ENCODE measurements at places on chromosomes 7 and 10. TPM values are rescaled to one million over a fixed set of nuclear protein-coding genes. Genes with fewer than 3 reads are reported as not detected.

- no peaks in the 10 kb centered on the region for H3K27me3 ChIP-seq
- no peaks in the 10 kb centered on the region for H3K36me3 ChIP-seq
- no peak overlapping the region for H3K27ac ChIP-seq
- no peak overlapping the region for H3K4me3 ChIP-seq
- DNase-seq = no peak
- H3K4me1 ChIP-seq = no peaks in the 10 kb centered on the region
These were observed 19.2 kb downstream of the VIM start for GRCh38 chr10:17247210-17247609.

GRCh38 chr7:143434660-143435059 lies 8.6 kb upstream of the TAS2R60 start:
- no peaks in the 10 kb centered on the region for H3K36me3 ChIP-seq
- H3K4me1 ChIP-seq = no peaks in the 10 kb centered on the region
- no peak overlapping the region for H3K4me3 ChIP-seq
- H3K27me3 ChIP-seq = no peaks in the 10 kb centered on the region

DNA sequence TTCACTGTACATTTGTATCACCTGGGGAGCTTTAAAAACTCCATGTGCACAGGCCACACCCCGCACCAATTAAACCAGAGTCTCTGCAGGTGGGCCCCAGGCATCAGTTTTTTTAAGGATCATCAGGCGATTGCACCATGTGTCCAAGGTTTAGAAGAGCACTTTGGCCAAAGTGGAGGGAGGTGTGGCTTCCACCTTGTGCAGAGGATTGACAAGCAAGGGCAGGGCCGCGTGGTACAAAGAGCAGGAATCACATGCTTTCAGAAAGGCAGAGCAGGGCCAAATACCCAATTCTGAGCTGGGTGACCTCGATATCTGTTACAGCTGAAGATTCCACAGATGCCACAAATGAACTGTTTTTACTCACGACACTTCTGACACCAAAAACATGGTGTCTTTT lies 52.4 kb downstream of the NOC3L start:
- peaks cover 6% of the 10 kb centered on the region for H3K36me3 ChIP-seq
- no peaks in the 10 kb centered on the region for H3K4me1 ChIP-seq
- H3K27me3 ChIP-seq = no peaks in the 10 kb centered on the region
- DNase-seq = no peak

- H3K27me3 ChIP-seq = no peaks in the 10 kb centered on the region
- no peak overlapping the region for H3K27ac ChIP-seq
- no peak overlapping the region for H3K4me3 ChIP-seq
- H3K36me3 ChIP-seq = no peaks in the 10 kb centered on the region
These were observed 407.4 kb downstream of the GRM8 start for GRCh38 chr7:126845331-126845730.

DNA sequence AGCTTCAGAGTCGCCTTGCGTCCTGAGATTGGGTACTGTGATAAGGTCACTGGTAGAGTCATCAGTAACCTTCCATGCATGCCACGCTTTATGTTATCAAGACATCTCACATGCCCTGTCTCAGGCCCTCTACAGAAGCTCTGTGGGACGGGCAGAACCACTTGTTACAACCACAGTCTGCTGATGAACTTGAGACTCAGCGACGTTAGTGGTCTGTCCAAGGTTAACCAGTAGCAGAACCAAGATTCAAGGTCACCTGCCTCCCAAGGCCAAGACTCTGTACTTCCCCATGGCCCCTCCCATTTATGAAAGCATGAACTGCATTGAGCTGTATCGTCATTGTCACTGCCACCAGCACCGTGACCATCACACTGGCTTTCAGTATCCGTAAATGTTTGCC lies 15.0 kb downstream of the IQCE start:
- H3K27me3 ChIP-seq = no peaks in the 10 kb centered on the region
- H3K36me3 ChIP-seq = peaks cover 4% of the 10 kb centered on the region
- no peak for DNase-seq
- H3K4me1 ChIP-seq = no peaks in the 10 kb centered on the region

- H3K4me1 ChIP-seq = peaks cover 20% of the 10 kb centered on the region
- DNase-seq = peak; percentile 27
- H3K27me3 ChIP-seq = no peaks in the 10 kb centered on the region
These were observed 3.4 kb downstream of the CAV1 start for GRCh38 chr7:116528008-116528789.

DNA sequence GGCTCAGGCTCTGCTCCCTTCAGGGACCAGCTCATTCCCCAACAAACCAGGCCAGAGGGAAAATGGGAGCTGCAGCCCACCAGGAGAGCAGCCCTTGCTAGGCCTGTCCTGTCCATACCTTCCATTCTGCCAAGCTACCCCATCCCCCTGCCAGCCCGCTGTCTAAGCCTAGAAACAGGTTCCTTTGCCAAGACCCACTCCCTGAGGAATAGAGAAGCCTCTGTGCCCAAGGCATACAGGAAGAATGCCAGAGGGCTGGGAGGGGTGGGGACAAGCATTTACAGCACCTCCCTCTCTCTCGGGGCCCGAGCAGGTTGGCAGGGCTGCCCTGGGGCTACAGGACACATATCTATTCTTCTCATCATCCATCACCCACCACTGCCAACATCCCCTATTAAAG lies 178.3 kb downstream of the GRID1 start:
- no peaks in the 10 kb centered on the region for H3K36me3 ChIP-seq
- no peak overlapping the region for H3K4me3 ChIP-seq
- H3K27ac ChIP-seq = no peak overlapping the region
- H3K4me1 ChIP-seq = no peaks in the 10 kb centered on the region

GRCh38 chr7:113371416-113372043 lies 253.2 kb upstream of the SMIM30 start:
- no peaks in the 10 kb centered on the region for H3K4me1 ChIP-seq
- H3K4me3 ChIP-seq = no peak overlapping the region
- no peaks in the 10 kb centered on the region for H3K36me3 ChIP-seq

DNA sequence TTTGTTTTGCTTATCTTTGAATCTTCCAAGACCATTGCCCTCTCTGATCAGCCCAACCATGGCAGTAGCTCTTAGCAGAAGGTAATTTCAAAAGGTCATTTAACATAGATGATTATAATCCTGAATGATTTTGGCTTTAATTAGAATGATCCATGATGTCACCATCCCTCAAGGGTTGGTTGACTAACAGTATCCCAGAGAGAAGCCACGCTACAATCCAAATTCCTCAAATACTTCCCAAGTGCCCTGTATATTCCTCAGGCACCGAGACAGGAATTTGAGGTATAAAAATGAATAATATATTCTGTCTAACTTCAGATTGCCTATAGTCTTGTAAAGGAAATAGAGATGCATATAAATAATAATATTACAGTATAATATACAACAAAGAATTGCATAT lies 42.1 kb upstream of the TMEM196 start:
- H3K4me1 ChIP-seq = no peaks in the 10 kb centered on the region
- no peaks in the 10 kb centered on the region for H3K36me3 ChIP-seq

DNA sequence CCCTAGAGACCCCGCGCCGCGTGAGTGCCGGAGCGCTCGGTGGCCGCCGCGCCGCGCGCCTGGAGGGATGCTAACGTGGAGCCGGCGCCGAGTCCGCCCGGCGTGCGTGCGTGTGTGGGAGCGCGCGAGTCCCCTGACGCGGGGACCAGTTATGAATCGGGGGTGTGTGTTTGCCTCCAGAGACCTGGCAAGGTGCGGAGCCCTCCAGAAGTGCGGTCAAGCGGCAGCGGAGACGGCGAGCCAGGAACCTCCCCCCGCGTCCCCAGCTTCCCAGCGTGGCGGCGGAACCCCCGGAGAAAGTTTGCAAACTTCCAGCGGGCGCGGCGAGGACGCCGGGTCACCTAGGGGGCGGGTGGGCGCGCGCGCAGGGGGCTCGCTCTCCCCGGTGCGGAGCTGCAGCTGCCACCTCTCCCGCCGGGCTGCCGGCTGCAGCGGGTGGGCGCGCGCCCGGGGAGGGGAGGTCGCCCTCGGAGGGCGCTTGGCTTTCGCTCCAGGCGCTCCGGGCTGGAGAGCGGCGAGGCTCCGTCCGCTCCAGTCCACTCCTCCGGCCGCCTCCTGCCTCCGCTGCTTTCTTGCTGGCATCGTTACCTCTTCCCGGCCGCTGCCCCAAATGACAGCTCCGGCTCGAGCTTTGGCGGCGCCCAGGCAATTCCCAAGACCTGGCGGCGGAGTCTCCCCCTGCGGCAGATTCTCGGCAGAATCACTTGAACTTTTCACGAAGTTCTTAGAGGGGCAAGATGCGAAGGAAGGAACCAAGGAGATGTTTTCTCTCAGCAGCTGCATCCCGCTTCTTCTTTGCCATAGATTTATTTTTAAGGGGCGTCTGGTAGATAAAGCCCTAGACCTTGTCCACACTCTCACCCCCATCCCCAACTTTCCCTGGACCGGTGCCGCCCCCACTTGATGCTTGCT lies 2.3 kb upstream of the CREB5 start:
- peak overlapping the region; percentile 92 for H3K27ac ChIP-seq
- H3K4me1 ChIP-seq = no peaks in the 10 kb centered on the region
- no peaks in the 10 kb centered on the region for H3K27me3 ChIP-seq
- H3K4me3 ChIP-seq = peak overlapping the region; percentile 65

DNA sequence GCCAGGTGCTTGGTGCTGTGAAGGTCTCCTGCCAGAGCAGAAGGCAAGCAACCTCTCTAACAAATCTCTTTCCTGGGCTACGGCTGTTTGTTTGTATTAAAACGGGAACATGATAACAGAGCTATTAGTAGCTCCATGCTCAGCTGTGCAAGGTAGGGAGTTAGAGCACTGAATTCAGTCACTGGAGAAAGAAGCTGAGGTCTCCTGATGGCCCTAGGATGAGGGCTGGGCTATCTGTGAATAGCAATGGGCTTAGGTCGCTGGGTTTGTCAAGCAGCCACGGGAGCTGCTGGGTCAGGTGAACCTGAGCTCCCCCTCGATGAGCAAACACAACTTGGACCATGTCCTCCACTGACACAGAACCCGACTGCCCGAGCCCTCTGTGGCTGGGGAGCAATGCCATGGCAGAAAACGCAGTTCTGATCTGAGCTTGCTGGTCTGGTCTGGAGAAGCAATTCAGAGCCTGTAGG lies 24.4 kb downstream of the TACC2 start:
- H3K4me3 ChIP-seq = no peak overlapping the region
- H3K27me3 ChIP-seq = no peaks in the 10 kb centered on the region
- DNase-seq = no peak

- DNase-seq = no peak
- H3K27me3 ChIP-seq = no peaks in the 10 kb centered on the region
- no peak overlapping the region for H3K4me3 ChIP-seq
These were observed 226.5 kb downstream of the NEBL start for GRCh38 chr10:20670579-20670978.

DNA sequence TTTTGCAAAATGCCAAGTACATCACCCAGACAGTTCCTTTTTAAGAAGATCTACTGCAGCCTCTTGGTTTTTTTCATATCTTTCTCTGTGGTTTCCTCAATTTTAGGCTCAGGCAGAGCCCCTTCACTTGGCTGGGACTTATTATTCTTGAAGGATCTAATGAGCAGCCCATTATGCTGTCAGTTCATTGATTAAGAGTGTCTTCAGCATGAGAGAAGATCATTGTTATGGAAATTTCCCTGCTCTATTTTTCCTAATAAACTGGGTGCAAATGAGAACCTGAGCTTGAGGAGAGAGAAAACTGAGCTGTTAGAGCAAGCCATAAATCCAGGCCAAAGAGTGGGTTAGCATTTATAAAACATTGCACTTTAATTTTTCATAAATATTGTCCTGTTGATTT lies 146.5 kb downstream of the SEC23IP start:
- no peak overlapping the region for H3K4me3 ChIP-seq
- no peak overlapping the region for H3K27ac ChIP-seq
- H3K4me1 ChIP-seq = no peaks in the 10 kb centered on the region
- no peaks in the 10 kb centered on the region for H3K27me3 ChIP-seq
- DNase-seq = no peak
- no peaks in the 10 kb centered on the region for H3K36me3 ChIP-seq

DNA sequence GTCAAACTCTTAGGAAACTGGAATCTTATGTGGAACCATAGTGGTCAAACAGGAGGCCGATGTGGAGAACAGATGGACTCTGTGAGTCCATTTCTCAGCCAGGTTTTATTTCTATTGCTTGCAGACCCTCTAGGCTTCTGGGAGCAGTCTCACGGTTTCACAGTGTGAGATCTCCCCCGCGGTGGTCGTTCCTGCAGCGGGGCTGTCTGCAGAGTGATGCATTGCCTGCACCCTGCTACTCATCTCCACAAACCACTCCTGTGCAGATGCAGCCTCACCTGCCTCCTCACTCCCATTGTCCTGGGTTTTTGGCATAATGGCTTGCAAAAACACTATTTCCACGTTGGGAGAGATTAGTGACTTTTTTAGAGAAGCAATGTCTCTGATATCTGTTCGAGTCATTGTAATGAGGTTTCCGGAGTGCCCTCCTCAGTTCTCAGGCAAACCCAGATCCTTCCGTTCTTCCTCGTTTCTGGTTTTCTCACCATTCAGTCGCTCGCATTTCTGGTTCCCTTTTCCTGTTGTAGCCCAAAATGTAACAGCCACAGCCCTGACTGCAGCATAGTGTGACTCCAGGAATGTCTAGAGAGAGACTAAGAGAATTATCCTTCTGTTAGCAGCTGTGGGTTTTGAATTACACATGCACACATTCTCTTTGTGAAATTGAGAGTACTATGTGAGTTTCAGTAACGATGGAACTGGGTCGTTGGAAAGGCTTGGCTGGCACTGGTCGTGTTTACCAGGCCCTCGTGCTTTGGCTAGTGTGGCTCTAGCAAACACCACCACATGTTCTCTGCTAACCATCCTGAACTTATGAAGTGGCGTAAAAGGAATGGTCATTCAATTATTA lies 30.2 kb downstream of the ACADSB start:
- no peak for DNase-seq
- H3K27ac ChIP-seq = no peak overlapping the region
- H3K4me3 ChIP-seq = no peak overlapping the region
- H3K36me3 ChIP-seq = peaks cover 7% of the 10 kb centered on the region
- H3K4me1 ChIP-seq = no peaks in the 10 kb centered on the region
- no peaks in the 10 kb centered on the region for H3K27me3 ChIP-seq

DNA sequence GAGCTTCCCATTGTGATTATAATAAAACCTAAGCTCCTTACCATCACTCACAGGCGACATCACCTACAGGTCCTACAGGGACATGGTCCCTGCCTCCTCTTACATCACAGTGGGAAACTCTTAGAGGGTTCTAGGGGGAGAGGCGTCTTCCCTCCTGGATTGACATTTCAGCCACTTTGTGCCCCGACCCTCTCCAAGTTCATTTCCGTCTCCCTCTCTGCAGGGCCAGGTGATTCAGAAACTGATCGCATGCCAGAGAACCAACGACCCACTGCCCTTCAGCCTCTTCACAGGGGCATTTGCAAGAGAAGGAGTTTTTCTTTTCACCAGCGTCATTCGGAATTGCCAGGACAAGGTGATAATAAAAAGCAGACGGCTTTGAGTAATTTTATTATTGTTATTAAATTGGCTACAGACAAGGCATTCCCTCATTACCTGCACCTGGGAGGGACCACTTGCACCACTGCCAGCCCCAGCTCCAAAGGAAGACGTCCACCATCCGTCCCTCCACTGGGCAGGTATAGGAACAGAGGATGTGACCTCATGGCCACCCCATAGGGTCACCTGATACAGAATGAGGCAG lies 85.8 kb upstream of the CUX1 start:
- no peak overlapping the region for H3K27ac ChIP-seq
- H3K36me3 ChIP-seq = no peaks in the 10 kb centered on the region
- H3K27me3 ChIP-seq = no peaks in the 10 kb centered on the region
- H3K4me1 ChIP-seq = no peaks in the 10 kb centered on the region

GRCh38 chr7:121837462-121837861 lies 35.5 kb upstream of the PTPRZ1 start:
- H3K4me3 ChIP-seq = no peak overlapping the region
- no peaks in the 10 kb centered on the region for H3K4me1 ChIP-seq
- no peak overlapping the region for H3K27ac ChIP-seq

Gene DPP6
- total RNA-seq = 1.3 TPM

Gene PNLIPRP2
- 1.0 TPM for total RNA-seq

Data from lung (tissue), 17 donors.